ENCODE measurements at places on chromosomes 5 and 9. TPM values are rescaled to one million over a fixed set of nuclear protein-coding genes. Genes with fewer than 3 reads are reported as not detected.

DNA sequence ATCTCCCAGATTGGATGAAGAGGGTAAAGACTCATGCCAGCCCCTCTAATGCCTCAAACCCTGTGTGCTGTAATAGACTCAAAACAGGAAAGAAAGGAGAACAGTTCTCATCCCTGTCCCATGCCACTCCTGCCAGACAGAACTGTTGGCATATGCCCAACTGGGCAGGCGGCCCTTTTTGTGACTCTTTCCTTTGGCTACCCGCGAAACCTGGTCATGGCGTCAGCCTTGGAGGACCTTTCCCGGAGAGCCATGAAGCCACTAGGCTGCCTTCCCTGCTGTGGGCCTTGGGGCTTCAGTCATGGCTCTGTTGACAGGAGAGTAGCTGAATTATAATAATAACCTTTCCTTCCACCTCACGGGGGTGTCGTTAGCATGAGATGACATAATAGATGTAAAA, 75.9 kb upstream of the SEMA6A start:
- DNase-seq, result no peak

- DNase-seq, result no peak
Observed at GRCh38 chr5:14732991-14733390, 68.5 kb downstream of the OTULIN start.

GRCh38 chr9:38298904-38299303, 93.6 kb upstream of the ALDH1B1 start:
- DNase-seq, result no peak

Gene ENHO
- total RNA-seq, result not detected

Gene DMGDH
- total RNA-seq, result not detected
